CD4-positive, alpha-beta T cell treated with Interleukin-1 beta for 1 hour (primary cell): ENCODE measurements at places on chromosomes 2 and 18.

GRCh38 chr2:181886192-181886591, 5.3 kb upstream of the ITPRID2 start:
- no peak for DNase-seq

GRCh38 chr2:3492951-3493614, 26.2 kb downstream of the ADI1 start:
- DNase-seq, result no peak

DNA sequence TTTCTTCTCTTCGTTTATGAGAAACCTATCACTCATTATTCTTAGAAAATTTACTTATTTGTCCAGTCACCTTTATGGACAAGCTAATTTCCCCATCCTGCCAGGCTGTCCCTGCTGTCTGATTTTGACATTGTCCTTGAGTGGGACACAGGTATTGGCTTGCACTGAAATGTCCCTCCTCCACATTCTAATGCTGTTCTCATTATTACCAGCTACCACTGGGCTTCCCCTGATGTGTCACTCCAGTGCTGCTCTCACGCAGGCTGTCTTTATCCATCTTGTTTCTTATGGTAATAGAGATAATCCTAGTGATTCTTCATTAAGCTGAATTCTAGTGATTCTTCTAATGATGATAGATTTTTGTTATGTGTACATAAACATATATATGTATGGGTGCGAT, 48.1 kb upstream of the RBMS1 start:
- no peak for DNase-seq

DNA sequence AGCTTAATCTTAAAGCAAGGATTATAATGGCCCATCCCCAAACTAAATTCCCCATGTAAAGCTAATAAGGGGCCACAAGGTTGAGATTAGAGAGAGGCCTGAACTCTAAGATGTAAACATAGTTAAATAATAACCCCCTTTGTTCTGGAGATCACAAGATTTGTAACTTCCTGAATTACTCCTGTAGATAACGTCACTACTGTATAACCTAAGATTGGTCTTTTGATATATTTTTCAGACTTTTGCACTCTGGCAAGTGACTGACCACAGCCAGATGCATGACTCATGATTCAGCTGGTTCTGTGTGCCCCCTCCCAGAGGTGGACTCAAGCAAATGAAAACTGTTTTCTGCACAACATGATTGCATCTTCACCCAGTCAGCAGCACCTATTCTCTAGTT, 686.0 kb upstream of the DDX18 start:
- DNase-seq, result no peak

DNA sequence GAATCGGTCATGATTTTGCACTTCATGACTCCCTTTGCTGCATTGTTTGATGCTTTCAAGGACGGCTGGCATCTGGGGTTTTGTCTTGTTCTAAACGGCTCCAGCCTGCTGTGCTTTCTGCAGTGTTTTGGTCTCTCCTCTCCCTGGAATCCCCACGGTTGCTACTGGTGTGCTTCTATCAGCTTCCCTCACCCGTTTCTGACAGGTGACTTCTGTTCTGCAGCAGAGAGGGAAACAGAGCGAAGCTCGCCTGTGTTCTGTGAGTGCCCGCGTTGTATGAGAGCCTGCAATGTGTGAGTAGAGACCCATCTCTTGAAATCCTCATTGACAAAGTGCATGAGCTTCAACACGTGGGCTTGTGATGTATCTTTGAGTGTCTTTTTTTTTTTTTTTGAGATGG, 102.8 kb downstream of the DCDC2C start:
- no peak for DNase-seq

- no peak for DNase-seq
Measured at GRCh38 chr2:65794994-65795393, 362.6 kb upstream of the SPRED2 start.

DNA sequence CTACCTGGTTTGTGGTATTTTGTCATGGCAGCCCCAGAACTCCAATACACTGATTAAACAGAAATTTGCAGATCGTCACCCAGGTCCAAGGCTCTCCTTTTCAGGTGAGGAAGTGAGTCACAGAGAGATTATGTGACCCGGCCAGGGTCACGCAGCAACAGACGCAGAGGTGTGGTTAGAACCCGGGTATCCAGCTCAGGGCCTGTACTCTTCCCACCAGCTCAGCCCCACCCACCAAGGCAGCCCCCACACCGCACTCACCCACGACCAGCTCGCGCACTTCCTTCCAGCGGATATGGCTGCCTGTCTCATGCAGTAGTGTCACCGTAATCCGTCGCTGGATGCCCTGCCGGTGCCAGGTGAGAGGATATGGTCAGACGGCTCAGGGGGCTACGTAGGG, 48.1 kb downstream of the AQP12A start:
- DNase-seq, result peak; percentile 27

GRCh38 chr2:189370719-189371118, 70.6 kb upstream of the WDR75 start:
- DNase-seq, result no peak

GRCh38 chr2:105775809-105776559, 31.3 kb downstream of the NCK2 start:
- DNase-seq, result peak; percentile 77

- DNase-seq, result no peak
Measured at GRCh38 chr2:9434489-9434888, 11.0 kb downstream of the CPSF3 start.

- no peak for DNase-seq
Measured at GRCh38 chr18:76660571-76661192, 161.7 kb upstream of the ZNF236 start.

DNA sequence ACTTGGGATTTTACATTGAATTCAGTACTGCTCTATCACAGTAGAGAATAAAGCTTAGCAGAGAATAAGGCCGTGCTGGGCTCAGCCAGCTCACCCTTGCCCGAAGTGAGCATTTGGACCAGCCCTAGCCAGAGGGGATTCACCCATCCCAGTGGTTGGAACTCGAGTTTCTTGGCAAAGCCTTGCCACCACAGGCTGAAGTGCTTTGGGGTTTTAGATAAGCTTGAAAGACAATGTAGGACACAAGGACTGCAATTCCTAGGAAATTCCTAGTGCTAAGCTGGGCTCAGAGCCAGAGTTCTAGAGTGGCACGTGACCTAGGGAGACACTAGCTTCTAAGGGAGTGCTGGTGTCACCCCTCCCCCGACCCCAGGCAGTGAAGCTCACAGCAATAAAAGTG, 28.0 kb downstream of the SERPINB11 start:
- no peak for DNase-seq

DNA sequence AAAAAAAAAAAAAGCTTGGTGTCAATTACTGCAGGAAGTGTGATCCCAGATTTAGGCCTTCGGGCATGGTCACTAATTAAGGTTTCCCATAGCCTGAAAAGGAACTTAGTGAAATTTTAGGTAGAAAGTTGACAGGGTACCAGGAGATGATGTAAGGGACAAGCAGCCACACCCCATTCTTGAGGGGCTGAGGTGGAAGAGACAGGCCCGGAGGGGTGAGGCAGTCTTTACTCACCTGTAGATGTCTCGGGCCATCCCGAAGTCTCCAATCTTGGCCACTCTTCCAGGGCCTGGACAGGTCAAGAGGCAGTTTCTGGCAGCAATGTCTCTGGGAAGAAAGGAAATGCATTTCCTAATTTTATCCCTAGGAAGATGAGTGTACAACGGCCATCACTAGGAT, 94.3 kb downstream of the CLIP4 start:
- no peak for DNase-seq

DNA sequence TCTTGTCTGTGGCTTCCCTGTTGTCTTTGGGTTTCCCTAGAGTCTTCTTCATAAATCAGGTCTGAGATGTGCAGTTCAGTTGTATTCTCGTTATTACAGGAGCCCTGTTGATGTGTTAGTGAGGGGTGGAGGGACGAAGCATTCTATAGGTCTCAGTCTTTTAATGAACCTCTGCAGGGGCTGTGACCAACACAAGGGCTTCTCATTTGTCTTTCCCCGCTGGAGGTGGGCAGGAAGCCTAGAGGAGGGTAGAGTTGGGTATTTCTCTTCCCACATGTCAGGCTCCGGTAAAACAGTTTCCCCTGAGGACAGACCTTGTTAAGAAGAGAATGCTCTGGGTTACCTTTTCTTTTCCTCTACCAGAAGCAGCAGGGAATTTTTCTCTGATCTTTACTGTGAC, 31.2 kb downstream of the PROC start:
- DNase-seq, result no peak

- no peak for DNase-seq
Measured at GRCh38 chr2:220670511-220670910, 901.6 kb downstream of the EPHA4 start.

DNA sequence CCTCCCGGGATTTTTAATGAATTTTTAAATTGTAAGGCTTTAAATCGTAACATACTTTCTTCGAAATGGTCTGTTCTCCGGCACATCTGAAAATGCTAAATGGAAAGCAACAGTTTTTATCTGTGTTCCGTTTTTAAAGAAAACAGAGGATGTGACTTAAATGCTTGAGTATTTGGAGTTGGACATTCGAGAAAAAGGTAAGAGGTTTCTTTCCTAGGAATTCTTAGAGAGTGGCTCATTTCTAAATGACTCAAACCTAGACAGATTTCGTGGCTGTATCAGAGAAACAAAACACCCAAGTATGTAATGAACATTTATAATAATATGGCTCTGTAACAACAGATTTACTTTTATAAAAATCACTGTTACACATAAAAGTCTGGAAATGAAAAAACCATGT, 177.6 kb upstream of the CCDC68 start:
- no peak for DNase-seq

DNA sequence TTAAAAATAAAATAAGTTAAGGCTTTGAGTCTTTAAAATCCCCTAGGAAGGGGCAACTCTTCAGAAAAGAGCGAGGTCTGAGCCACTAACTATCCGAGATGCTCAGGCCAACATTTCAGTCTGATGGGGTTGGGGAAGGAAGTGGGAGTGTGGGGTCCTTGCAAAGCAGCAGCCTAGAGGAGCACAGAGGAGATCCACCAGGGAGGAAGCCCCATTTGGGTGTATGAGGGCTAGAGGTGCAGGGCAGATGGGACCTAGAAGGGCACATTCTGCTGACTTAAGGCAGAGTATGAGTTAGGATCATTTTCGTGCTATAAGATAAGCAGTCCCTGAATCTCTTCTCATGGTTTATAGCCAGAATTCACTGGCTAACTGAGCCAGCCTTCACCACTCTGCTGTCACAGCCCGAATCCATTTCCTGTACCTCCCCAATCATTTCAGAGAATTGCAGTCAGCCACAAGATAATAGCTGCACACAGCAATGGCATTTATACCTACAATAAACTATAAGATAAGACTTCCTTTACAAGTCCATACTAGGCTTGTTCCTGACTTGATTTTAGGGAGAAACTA, 37.0 kb downstream of the MRPL30 start:
- DNase-seq, result no peak

- DNase-seq, result no peak
Measured at GRCh38 chr2:230582851-230583283, 129.8 kb upstream of the CAB39 start.

DNA sequence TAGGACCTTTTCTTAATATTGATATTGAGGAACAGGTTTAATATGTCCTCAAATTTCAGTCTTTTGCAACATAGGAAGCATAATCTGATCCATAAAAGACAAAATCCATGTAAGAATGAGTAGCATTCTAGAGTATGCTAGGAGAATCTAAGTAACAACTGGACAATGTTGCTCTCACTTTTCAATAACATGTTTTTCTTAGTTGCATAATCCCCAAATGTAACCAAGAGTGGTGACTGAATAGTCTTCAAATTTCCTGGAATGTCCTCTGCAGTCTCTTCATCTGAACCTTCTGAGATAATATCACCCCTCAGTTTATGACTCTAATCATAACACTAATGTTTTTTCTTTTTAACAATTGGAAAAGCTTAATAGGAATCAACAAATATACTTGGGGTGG, 110.0 kb upstream of the ZEB2 start:
- no peak for DNase-seq

- no peak for DNase-seq
Measured at GRCh38 chr2:28338046-28338817, 54.4 kb upstream of the FOSL2 start.

DNA sequence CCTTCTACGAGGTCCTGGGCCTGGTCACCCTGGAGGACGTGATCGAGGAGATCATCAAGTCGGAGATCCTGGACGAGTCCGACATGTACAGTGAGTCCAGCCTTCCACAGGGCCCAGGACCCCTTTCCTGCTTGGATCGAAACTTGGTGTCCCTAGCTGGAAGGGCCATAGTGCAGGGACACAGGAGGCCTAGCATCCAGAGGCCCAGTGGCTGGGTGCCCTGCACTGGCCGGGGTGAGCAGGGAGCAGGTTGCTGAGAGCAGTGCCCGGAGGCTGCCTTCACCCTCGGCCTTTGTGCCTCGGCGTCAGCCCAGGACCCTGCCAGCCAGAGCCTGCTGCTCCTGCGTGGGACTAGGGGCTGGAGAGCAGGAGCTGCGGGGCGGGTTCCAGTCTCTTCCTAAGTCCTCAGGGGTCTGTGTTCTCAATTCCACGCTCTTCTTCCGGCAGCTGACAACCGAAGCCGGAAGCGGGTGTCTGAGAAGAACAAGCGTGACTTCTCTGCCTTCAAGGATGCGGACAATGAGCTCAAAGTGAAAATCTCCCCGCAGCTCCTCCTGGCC, 18.9 kb upstream of the CNNM3 start:
- DNase-seq, result no peak

DNA sequence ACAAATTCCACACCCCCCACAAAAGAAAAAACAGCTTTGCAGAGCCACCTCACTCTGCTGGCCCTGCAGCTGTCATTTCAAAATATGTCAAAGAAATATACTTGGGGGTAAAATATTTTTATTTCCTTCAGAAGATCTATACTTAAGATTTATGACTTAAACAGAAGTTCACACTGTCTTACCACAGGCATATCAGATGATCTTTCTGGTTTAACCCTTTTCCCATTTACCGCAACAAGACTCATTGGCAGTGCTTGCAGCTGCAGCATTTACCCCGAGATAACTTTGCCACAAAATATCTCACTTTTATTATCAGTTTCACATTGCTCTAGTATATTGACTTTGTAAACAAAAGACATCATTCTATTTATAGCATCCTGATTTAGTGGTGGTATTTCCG, 21.6 kb upstream of the SLC35G4 start:
- DNase-seq, result no peak

GRCh38 chr2:74512744-74513604, 1.3 kb upstream of the TLX2 start:
- no peak for DNase-seq

DNA sequence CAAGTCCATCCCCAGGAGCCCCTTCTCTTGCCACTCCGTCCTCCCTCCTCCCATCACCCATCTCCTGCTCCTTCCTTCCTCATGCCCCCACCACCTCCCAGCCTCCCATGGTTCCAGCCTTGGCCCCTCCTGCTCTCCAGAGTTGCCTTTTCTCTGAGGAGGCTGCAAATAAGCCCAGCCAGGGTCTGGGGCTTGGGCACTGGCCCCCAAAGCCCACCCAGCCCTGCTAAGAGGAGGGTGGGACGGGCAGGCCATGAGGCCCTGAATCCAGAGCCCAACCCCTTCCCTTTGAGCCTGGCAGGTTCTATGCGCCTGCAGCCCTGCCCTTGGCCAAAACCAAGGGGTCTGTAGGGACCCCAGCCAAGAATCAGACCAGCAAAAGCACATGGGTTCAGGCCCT, 71.6 kb downstream of the STPG4 start:
- DNase-seq, result no peak
